ENCODE measurements at places on chromosomes 13 and 19.

DNA sequence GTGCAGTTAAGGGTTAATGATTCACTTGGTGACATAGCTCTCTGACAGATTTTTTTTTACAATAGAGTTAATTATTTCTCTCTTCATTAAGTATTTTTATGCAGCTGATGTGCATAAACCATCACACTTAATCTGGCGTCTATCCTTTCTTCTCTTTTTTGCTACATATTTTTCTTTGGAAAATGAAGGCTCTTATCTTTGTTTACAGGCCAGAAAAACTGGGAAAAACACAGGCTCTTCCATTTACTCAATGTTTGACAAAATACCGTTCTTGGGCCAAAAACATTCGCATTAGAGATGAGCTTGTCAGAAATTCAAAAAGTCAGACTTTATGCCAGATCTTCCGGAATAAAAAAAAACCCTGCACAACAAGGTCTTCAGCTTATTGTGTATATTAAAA lies 12.0 kb downstream of the ZNF253 start:
- DNase-seq = no peak

DNA sequence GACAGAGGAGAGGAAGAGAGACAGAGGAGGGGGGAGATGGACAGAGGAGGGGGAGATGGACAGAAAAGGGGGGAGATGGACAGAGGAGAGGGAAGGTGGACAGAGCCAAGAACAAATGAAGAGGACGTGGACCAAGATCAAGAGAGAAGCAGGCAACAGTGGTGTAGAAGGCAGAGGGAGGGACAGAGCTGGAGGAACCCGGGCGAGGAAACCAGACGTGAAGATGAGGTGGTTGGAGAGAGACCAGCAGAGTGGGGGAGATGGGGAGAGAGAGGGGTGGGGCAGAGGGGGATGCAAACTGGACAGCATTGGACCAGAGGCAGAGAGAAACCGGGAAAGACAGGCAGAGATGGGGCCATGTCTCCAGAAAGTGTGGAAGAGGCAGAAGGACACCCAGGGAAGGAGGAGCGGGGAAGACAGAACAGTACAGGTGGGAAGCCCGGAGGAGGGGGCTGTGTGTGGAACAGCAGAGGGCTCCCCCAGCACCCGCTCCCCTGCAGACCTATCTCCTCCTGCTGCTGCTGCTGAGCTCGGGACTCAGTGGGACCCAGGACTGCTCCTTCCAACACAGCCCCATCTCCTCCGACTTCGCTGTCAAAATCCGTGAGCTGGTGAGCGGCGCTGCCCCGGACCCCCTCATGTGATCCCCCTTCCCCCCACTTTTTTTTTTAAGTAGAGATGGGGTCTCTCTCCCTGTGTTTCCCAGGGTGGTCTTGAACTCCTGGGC lies 1.3 kb downstream of the FLT3LG start:
- DNase-seq = no peak

GRCh38 chr19:48319647-48320541 lies 5.5 kb upstream of the EMP3 start:
- peak; percentile 81 for DNase-seq

DNA sequence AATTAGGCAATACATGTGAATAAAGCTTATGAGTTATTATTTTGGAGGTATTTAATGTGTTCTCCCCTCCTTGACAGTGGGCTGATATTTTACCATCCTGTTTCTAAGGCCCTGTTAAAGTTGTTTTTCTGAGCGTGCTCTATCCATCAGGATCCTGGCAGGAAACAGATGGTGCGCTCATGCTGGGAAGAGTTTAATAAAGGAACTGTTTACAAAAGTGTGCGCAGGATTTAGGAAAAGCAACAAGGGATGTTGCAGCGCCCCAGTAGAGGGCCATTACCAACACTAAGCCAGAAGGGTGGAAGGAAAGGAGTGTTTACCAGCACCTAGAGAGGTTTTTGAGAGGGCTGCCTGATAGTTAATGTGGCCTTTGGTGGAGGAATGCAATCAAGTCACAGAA lies 374.5 kb downstream of the KCNRG start:
- DNase-seq = no peak

All from SJSA1 (cell line).